ENCODE measurements at places on chromosomes 5 and 9.

DNA sequence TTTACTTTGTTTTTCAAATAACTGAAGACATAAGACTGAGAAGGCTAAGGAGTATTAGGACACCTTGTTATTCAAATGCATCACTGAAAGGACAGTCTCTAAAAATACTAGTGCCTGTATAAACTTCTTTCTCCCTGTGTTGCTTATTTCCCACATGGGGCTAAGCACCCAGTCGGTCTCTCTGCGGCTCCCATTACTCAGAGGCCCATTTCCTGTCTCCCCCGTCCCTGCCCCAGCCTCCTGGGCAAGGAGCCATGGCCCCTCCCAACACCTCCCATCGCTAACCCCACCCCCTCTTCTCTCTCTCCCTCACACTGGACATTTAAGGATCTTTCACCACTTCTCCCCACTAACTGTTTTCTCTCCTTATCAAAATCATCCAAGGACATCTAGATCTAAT is 81.9 kb downstream of the EBF1 start:
- peak; percentile 47 for DNase-seq

GRCh38 chr5:55570026-55570425 is 35.3 kb upstream of the PLPP1 start:
- DNase-seq, result peak; percentile 3

GRCh38 chr5:35926389-35927051 is 11.9 kb downstream of the CAPSL start:
- peak; percentile 58 for DNase-seq

GRCh38 chr9:38178237-38178636 is 109.2 kb upstream of the SHB start:
- DNase-seq, result peak; percentile 77

All from kidney tubule cell (primary cell).